ENCODE measurements at places on chromosomes 1 and 21.

- peaks cover 44% of the 10 kb centered on the region for H3K4me1 ChIP-seq
- DNase-seq = no peak
- no peak overlapping the region for H3K4me3 ChIP-seq
- H3K36me3 ChIP-seq = peaks cover 100% of the 10 kb centered on the region
- peak overlapping the region; percentile 43 for H3K27ac ChIP-seq
- H3K27me3 ChIP-seq = no peaks in the 10 kb centered on the region
Measured at GRCh38 chr1:225851805-225852204, 30.4 kb downstream of the TMEM63A start.

- H3K27me3 ChIP-seq = no peaks in the 10 kb centered on the region
- peak overlapping the region; percentile 25 for H3K4me3 ChIP-seq
- H3K27ac ChIP-seq = peak overlapping the region; percentile 83
- H3K4me1 ChIP-seq = peaks cover 23% of the 10 kb centered on the region
- peak; percentile 75 for DNase-seq
Measured at GRCh38 chr21:34365809-34366208, 2.0 kb downstream of the KCNE2 start.

GRCh38 chr1:25809283-25809926 is 9.4 kb downstream of the SELENON start:
- DNase-seq = peak; percentile 53
- H3K27ac ChIP-seq = no peak overlapping the region
- peaks cover 88% of the 10 kb centered on the region for H3K36me3 ChIP-seq
- no peak overlapping the region for H3K4me3 ChIP-seq
- H3K4me1 ChIP-seq = peaks cover 42% of the 10 kb centered on the region

- H3K4me1 ChIP-seq = peaks cover 31% of the 10 kb centered on the region
- DNase-seq = no peak
- peak overlapping the region; percentile 90 for H3K4me3 ChIP-seq
- peak overlapping the region; percentile 89 for H3K27ac ChIP-seq
- peaks cover 6% of the 10 kb centered on the region for H3K36me3 ChIP-seq
Measured at GRCh38 chr1:153921080-153921802, 1.5 kb downstream of the GATAD2B start.

All from stomach (tissue), 19 donors.